HuH-7 (cell line): ENCODE measurements at places on chromosomes 11 and 22.
A peak's percentile ranks its signal among the peaks of the same experiment; 100 is the strongest.

DNA sequence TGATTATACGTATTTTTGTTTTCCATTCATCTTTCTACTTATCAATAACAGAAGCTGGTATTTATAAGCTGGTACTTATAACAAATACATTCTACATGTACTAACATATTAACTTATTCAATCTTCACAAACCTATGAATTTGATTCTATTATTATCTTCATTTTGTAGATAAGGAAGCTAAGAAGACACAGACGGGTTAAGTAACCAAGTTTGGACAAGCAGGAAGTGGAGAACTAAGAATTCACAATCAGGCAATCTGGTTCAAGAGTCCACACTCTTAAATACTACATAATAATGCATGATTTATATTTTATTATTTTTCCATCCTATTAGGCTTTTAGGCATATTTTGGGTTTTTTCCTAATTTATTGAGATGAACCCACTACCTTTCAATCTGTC, 25.0 kb downstream of the FCHSD2 start:
- DNase-seq = no peak

- no peak for DNase-seq
Observed at GRCh38 chr11:73783483-73784020, 4.1 kb upstream of the MRPL48 start.

DNA sequence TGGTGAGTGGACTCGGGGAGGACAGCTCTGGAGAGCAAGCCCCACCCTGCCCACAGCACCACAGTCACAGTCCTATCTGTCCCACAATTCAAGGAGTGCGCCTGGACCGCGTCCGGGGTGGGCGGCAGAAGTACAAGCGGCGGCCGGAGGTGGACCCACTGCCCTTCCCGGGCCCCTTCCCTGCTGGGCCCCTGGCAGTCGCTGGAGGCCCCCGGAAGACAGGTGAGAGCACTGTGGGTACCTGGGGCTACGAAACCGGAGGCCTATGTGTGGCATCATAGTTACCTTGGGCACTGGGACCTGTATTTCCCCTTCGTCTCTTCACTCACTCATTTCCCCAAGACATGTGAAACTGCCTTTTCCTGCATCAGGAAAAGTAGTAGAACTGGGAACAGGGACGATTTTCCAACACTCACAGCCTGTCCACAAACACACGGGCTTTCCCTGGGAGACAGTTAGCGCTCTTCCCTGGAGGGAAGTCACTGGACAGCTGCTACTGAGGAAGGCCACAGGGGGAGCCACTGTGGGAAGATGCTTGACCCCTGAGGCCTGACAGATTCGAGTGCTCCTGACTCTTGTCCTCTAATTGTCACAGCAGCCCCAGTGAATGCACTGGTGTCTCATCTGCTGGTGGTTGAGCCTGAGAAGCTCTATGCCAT, 3.1 kb downstream of the TRMT112 start:
- no peak for DNase-seq

DNA sequence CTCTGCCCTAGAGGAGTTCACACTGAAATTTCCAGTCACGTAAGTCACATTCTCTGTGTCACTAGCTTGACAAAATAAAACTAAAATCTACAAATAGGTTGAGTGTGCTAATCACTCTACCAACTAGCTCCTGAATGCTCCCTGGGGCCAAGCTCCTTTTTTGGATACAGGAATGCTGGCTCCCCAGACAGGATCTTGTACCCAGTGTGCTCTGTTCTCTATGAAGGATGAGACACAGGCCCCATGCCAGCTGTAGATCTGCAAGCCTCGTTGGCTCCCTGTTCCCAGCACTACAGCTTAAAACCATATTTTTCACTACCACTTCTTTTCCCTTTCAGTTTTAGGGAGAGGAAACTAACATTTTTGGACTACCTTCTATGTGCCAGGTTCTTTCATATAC, 3.7 kb upstream of the IPO7 start:
- no peak for DNase-seq

- no peak for DNase-seq
Observed at GRCh38 chr11:128821556-128821955, 45.5 kb downstream of the KCNJ1 start.

- no peak for DNase-seq
Observed at GRCh38 chr22:22410121-22410520, 98.4 kb downstream of the ZNF280B start.

GRCh38 chr11:34160049-34160721, 54.8 kb downstream of the NAT10 start:
- no peak for DNase-seq

GRCh38 chr11:79538775-79539174, 97.9 kb upstream of the TENM4 start:
- DNase-seq = no peak

DNA sequence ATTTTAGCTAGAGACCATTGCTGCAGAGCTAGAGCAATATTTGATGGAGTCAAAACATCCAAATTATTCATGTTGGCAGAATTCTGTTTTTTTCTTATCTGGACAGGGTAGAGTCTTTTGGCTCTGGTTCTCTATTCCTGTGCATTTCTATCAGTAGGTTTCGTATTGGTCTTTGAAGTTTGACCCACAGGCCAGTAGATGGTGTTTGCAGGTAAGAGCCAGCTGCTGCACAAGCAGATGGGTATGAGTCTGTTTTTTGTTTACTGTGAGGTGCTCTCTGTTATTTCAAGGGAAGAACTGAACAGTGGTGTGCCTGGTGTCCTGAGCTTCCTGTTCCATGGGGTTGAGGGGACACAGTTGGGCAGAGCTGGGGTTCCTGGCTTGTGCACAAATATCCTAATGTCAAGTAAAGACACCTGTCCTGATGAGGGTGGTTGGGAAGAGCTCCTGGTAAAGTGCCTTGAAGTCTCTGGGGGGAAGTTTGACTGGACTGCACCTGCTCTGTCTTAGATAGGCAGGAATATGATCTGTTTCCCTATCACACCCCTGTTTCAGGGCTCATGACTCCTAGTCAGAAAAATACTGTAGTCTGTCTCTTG, 34.0 kb upstream of the SLC22A25 start:
- no peak for DNase-seq

- no peak for DNase-seq
Observed at GRCh38 chr22:43094551-43094950, 5.4 kb upstream of the TTLL1 start.

DNA sequence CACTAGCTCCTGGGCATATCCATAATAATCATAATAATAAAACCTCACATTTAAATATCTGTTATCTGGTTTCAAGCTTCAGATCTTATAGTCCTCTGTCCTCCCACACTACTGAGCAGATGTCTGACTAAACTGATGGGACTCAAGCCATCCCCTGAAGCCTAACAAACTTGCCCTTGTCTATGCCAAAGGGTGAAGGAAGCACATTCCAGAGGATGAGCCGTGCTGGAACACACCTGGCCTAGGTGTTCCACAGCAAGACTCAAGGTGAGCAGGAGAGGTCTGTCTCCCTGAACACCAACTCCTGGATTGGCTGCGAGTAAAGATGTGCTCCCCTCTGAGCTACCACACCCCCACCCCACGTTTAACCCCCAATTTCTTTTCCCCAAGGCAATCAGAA, 14.7 kb downstream of the SCUBE2 start:
- DNase-seq = no peak

DNA sequence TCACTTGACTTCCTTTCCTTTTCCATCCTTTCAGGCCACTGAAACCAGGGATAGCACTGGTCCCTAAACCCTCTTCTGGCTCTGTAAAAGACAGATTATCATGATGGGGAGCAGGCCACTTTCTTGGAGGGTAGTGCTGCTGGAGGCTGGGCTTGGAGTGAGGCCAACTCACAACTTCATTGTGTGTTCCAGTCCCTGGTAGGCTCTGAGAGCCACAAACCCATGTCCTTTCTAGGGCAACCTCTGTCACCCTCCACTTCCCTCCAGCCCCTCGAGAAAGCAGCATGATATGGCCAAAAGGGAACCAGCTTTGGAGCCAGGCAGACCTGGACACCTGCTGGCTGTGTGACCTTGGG, 2.3 kb downstream of the TKFC start:
- no peak for DNase-seq

DNA sequence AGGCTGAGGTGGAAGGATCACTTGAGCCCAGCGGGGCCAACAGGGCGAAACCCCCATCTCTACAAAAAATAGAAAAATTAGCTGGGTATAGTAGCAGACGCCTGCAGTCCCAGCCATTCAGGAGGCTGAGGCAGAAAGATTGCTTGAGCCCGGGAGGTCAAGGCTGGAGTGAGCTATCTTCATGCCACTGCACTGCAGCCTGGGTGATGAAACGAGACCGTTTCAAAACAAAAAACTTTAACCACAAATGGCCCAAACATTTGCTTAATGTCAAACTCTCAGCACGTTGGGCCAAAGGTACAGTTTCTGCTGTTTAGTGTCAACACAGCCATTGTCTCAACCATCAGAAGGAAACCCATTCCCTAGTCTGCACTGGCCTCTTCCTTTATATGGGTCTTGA, 69.2 kb upstream of the TTC12 start:
- no peak for DNase-seq

- DNase-seq = no peak
Observed at GRCh38 chr11:78657968-78658839, 83.5 kb upstream of the NARS2 start.

DNA sequence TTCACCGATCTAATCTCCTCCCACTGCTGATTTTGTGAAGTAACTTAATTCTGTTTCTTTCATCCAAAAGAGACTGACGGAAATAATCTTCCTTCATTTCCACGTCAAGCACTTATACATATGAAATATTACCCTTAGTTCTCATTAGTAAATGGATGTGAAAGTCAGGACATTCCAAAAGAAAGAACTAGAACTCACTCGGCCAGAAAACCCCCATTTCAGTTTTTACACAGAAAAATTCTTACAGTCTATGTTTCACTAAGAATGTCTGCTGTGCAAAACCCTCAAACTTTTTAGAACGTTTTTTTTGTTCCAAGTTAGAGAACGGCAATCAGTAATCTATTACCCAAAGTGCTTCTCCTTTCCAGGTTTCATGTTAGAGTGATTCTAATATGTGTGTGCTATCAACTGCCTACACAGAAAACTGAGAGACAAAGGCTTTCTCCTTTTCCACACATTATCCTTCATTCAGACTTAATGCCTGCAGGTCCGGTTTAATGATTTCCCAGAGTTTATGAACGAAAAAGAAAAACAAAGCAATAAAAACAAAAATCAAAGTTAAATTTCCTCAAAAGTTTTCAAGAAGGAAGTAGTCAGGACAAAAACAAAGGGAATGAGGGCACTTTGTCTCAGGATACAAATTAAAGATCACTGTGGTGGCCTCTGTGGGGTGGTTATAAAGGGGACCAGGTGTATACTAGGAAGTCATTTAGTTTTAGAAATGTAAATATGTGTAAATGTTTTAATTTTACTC, 11.3 kb upstream of the SESN3 start:
- DNase-seq = no peak

- no peak for DNase-seq
Observed at GRCh38 chr11:1832920-1833295, 1.9 kb upstream of the SYT8 start.

GRCh38 chr11:69541501-69542313, 60.2 kb downstream of the LINC01488 start:
- no peak for DNase-seq

- peak; percentile 81 for DNase-seq
Observed at GRCh38 chr11:20110908-20111669, 49.2 kb downstream of the DBX1 start.

DNA sequence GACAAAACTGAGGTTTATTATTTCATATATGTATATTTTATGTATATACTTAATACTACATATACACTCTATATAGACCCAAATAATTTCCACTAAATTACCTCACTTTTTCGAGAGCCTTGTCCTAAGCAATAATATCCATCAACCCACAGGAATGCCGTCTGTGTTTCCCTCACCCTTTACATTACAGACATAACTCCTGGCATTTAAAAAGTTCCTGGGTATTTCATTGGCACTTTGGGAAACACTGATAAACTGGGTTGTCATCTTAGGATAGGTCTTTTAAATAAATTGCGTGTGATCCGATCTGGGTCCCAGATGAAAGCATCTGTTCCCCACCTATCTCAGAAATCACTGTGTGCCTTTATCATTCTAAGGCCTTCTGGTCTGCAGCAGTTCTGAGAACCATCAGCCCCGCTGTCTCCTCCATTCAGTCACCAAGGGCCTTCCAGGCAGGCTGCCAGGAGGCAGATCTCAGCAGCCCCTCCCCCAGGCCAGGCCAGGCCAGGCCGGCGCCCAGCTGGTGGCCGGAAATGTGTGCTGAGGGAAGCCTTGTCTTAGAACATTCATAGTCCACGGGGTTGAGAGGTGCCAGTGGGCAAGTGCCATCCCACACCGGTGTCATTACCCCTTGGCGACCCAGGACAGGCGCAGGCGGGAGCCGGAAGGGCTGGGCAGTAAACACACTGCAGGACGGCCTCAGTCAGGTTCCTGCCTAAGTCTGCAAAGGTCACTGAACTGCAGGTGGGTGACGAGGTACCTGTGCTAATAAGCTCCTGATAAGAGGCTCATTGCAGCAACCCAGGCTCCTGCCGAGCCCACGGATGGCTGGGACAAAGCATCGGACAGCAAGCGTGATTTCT, 3.3 kb downstream of the FGF19 start:
- peak; percentile 97 for DNase-seq

DNA sequence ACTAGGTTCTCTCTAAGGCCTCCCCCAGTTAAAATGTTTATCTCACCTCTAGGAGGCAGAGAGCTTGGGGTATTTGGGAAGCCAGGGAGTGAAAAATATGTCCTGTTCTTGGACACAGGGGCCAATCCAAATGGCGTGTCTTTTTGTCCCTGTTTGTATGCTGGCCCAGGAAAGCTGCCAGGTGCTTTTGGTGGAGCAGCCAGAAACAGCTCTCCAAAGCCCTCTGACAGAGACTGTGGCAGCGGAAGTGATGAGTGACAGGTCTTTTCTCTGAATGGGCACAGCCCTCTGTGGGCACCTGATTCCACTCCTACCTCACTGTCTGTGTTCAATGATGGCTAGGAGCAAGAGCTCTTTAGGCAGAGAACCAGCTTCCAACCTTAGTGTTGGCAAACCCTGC, 106.4 kb upstream of the KIRREL3 start:
- DNase-seq = no peak

DNA sequence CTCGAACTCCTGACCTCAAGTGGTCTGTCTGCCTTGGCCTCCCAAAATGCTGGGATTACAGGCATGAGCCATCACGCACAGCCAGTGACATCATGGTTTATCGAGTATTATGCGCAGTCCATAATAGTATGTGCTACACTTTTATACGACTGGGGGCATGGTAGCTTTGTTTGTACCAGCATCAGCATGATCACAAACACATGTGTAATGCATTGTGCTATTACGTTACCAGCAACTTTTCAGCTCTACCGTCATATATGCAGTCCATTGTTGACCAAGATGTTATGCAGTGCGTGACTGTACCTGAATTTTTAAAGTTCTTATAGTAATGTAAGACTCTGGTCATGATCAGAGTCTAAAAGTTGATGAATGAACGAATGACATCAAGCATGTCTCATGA, 67.9 kb downstream of the ZC3H12C start:
- no peak for DNase-seq

- DNase-seq = no peak
Observed at GRCh38 chr11:132101881-132102280, 731.5 kb downstream of the NTM start.

- no peak for DNase-seq
Observed at GRCh38 chr11:104159356-104159755, 4.6 kb downstream of the PDGFD start.

DNA sequence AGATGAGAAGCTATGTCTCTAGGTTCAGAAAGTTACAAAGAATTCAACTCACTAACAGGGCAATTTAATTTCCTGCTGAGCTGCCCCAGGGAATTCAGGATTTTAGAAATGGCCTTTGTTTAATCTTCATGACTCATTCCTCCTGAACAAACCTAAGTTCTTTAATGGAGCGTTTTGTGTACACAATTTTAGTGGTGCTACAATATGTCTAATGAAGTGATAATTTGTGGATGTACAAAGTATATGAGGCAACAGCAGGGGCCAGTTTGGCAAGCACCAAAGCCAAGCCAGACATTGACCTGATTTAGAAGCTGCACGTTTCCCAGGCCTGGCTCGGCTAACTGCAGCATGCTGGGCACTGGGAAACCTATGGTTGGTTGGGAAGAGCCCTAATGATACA, 34.4 kb upstream of the HEPHL1 start:
- DNase-seq = no peak
